ENCODE measurements at places on chromosomes 5 and 9.

- DNase-seq: no peak
Measured at GRCh38 chr9:113529336-113530009, 65.9 kb downstream of the RGS3 start.

GRCh38 chr9:127194881-127195713, 69.5 kb upstream of the GARNL3 start:
- DNase-seq: no peak

- no peak for DNase-seq
Measured at GRCh38 chr5:132830436-132831094, at the start of gene SHROOM1. Gene SHROOM1 (minus strand): TSS chr5:132830647. CDS start chr5:132826140, 4,507 bp downstream.

DNA sequence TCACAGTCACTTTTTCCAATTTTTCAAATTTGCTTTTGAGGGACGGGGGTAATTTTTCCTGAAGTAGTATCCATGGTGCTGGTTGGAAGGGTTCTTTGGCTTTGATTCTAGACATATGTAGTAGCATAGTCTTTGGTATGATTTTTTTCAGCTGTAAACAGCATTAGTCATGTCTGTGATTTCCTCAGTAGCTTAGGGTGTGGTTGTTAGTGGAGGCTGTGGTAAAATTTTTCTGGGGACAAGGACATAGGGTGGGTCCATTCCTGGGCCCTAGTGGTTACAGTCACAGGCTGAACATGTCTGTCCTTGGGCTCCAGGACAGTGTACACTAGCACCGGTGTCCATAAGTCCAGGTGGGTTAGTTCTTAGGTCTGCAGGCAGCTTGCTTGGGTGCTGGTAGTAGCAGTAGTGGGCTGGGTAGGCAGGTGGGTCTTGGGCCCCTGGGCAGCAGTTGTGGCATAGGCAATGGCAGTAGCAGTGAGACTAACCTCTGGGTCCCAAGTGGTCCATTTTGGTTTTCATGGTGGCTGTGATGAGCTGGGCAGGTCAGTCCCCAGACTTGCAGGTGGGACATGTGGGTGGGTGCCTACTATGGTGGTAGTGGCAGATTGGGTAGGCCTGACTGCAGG, 100.0 kb upstream of the CXCL14 start:
- no peak for DNase-seq

DNA sequence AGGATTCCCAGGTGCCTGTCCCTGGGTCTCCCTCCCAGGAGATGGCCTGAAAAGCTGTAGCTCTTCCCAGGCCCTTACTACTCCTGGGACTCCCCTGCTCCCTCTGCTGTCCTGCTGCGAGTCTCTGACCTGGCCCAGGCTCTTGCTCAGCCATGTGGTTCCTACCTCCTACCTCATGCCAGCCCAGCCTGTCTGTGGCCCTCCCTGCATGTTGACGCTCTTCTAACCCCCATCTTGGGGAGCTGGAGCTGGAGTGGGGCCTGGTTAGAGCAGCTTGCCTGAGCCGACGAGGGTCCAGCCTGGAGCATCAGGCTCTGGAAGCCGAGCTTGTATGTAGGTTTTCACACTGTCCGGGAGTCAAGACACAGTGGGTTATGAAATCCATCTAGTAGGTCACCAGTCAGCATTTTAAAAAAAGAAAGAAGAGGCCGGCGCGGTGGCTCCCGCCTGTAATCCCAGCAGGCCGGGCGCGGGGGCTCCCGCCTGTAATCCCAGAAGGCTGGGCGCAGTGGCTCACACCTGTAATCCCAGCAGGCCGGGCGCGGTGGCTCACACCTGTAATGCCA, 244.4 kb downstream of the FANCC start:
- no peak for DNase-seq

GRCh38 chr9:37565661-37566618, 10.2 kb downstream of the FBXO10 start:
- DNase-seq: no peak

DNA sequence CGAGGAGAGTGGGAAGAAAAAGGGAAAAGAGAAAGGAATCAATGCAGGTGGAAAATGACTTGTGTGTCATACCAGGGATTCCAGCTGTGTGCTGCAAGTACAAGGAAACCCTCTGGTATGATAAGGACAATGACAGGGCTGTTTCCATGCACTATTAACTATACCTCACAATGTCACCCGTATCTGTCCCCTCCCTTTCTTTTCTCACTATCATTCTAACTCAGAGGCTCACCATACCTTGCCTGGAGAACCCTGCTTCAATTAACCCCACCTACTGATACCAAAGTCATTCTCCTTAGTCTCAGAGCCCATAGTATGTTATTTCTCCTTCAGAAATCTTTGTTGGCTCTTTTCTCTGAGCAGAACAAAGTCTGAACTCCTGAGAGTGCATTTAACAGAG, 236.2 kb upstream of the NREP start:
- DNase-seq: no peak

DNA sequence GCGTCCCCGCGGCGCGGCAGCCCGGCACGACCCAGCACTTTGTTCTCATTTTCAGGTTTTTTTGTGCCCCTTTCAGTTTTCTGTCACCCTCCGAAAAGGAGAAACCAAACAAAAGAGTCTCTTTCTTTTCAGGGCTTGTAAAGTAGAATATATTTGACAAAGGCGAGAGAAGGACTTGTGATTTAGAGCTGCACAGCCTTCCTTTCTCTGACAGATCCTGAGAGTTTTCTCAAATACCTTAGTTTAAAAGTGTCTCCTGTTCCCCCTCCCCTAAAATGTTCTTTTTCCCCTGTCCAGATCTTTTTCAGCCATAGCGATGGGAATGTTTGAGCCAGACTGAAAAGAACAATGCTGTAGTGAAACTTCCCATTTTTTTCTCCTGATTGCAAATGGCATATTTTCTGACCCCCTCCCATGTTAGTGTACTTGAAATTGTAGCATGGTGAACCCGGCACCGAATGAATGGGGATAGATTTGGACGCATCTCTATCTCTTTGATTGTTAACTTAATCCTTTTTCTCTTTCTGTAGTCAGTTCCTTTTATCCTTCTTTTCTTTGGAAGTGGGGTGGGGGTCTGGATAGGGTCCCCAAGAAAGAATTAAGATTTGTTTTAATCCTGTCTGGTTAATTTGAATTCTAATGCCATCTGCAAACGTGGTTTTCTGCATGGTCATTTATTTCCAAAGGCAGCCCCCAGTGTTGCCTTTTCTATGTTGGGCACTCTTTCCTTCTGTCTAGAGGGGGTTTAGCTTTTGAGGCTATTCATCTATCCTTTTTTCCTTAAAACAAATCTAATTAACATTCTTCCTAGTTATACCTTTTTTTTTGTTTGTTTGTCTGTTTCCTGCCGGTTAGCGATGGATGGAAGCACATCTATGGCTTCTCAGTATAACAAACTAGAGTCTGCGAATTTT, 2.2 kb downstream of the ZSWIM6 start:
- DNase-seq: no peak

- DNase-seq: no peak
Measured at GRCh38 chr5:151947931-151948608, 23.4 kb upstream of the GLRA1 start.

- DNase-seq: no peak
Measured at GRCh38 chr9:75448281-75448680, 360.0 kb downstream of the OSTF1 start.

- no peak for DNase-seq
Measured at GRCh38 chr5:16944816-16945562, 8.9 kb upstream of the MYO10 start.

- no peak for DNase-seq
Measured at GRCh38 chr5:103840600-103840999, 278.0 kb upstream of the NUDT12 start.

DNA sequence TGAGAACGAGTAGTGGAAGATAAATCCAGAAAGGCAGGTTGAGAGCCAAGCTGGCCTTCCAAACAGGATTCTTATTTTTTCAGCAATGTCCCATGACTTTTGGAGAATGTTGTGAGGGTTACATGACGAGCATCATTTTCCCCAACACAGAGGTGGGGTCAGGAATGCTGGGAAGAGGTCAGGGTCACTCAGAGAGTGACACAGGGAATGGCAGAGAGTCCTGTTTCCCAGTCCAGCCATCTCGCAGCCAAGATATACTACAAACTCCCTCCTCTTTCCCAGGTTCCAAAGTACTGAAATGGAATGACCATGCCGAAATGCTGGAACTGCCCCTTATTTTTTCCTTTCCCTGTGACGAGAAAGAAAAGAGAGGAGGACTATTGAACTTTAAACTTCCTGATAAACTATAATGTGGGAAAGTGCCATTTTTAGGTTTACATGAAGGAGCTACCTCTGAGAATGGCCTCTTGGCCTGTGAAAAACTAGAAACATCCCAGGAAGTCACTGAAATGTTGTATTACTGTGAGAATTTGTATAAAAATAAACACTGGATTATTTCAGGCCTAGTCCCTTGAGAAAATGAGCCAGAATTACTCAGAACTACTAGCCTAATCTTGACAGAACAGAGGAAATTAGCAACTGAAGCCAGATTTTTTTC, 420.4 kb downstream of the CETN3 start:
- no peak for DNase-seq

- no peak for DNase-seq
Measured at GRCh38 chr5:144457160-144457559, 286.5 kb downstream of the KCTD16 start.

DNA sequence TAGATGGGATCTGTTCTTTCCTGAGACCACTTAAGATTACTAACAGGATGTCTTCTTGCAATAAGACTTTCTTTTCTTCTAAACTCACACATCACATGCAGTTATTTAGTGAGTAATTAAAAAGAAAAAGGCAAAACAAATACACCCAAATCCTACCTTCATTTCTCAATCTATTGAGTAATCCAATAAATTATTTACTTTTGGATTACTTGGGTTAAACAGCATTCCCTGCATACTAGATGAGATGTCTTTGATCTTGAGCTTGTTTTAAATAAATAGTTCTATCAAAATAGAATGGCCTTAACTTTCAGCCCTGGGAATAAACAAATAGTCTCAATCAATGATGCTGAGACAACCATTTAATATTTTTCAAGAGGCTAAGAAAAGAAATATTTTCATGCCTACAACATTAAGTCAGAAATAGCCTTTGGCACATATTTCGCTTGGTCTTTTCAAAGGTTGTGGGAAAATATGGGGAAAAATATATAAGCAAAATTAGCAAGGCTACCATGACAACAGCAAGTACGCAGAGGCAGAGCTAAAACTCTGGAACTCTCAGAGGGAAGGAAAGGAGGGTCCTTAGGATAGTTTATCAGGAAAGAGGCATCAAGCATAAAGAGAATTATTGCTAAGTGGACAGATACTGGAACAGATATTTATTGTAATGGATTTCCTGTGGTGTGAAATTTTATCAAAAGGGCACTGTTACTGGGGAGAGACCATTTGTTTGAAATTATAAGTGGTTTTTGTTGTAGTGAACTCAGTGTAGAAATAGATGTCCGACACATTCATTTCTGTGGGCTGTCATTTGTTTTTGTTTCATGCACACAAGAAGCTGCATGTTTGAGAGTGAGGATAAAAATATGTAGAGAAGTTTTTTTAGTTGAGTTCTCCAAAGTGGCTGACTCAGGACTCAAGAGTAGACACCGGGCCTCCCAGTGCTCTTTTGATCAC, 70.2 kb upstream of the CDH6 start:
- no peak for DNase-seq

GRCh38 chr9:121394292-121394691, 24.2 kb upstream of the STOM start:
- no peak for DNase-seq

DNA sequence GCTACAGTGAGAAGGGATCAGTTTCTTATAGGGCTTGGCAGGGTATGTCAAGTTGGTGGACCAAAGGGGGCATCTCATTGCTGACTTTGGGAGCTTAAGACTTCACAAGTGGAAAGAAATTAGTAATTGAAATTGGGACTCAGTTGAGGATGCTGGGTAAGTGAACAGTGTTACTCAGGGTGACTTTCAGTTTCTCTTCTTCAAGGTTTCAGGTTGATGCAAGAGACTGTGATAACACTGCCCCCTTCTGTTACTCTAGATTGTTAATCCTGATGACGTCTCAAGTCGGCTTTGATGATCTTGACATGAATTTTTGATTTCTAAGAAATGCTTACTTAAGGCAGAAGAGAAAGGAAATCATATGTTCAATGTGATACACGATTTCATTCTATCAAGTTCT, 21.3 kb downstream of the KCTD16 start:
- no peak for DNase-seq

DNA sequence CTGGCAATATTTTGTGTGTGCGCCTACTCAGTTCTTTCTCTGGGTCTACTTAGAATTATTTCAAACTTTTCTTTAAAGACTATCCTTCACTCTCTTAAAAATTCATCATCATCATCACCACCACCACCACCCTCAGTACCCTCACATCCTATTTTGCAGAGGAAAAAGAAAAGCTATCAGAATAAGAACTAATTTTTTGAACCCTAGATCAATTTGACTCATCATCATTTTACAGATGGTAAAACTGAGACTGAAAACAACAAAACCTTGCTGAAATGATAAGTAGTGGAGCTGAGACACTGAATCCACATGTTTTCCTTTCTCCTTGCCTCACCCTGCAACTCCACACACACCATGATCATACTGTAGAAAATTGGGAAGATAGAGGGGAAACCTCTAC, 119.3 kb downstream of the SSBP2 start:
- DNase-seq: no peak

DNA sequence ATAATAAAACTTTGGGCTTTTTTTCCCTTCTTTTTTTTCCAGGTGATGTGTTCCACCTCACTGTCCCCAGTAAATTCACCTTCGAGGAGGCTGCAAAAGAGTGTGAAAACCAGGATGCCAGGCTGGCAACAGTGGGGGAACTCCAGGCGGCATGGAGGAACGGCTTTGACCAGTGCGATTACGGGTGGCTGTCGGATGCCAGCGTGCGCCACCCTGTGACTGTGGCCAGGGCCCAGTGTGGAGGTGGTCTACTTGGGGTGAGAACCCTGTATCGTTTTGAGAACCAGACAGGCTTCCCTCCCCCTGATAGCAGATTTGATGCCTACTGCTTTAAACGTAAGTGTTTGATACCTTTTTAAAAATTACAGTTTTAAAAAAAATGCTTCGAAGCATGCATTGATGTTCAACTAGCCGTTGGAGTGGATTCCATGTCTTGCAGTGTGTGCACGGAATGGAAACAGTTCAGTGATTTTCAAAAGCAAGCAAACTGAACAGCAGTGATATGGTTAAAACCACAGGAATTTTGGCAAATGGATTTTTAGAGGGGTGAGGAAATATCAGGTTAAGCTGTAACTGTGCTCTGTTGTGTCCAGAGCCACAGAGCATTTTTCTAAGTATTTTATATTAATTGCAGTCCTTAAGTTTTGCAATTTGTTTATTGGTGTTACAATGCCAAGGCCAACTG, 40.7 kb downstream of the VCAN start:
- DNase-seq: no peak

- no peak for DNase-seq
Measured at GRCh38 chr5:94969174-94969573, 315.7 kb downstream of the MCTP1 start.

DNA sequence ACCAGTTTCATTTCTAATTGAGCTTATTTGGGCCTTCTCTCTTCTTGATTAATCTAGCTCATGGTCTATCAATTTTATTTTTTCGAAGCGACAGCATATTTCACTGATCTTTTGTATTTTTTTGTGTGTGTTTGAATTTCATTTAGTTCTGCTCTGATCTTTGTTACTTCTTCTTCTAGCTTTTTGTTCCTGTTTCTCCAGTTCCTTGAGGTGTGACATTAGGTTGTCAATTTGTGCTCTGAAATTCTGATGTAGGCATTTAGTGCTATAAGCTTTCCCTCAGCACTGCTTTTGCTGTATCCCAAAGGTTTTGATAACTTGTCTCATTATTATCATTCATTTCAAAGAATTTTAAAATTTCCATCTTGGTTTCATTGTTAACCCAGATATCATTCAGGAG, 67.3 kb downstream of the STRBP start:
- no peak for DNase-seq

All from stimulated activated CD8-positive, alpha-beta memory T cell treated with anti-CD3 and anti-CD28 coated beads, Interleukin-4, amount 100 ng/mL, for 24 hours (primary cell).